Stromal cell of bone marrow (primary cell): ENCODE measurements at places on chromosomes 2 and 18.

DNA sequence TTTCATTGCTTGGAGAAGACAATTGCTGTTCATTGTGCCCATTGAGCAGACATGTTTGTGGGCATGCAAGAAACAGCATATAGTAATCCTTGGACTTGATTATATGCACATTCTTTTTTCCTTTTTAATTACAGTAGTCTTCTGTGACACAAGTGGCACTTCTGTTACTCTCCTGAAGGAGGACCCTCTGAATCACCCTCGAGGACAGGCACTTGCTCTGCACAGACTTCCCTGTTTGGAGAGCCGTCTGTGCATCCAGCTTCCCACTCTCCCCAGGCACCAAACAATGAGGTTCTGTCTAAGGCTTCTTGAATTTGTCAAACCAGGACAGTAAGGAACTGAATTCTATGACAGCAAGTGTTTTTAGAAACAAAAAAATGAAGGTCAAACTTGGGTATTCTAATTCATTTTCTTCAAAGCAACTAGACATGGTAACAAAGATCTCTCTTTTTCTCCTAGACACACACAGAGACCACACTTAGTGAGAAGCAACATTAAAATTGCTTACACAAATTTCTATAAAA is 844.6 kb upstream of the ID2 start:
- no peak for DNase-seq

- DNase-seq: peak; percentile 61
These were observed 155.0 kb upstream of the SLC8A1 start for GRCh38 chr2:40606862-40607261.

DNA sequence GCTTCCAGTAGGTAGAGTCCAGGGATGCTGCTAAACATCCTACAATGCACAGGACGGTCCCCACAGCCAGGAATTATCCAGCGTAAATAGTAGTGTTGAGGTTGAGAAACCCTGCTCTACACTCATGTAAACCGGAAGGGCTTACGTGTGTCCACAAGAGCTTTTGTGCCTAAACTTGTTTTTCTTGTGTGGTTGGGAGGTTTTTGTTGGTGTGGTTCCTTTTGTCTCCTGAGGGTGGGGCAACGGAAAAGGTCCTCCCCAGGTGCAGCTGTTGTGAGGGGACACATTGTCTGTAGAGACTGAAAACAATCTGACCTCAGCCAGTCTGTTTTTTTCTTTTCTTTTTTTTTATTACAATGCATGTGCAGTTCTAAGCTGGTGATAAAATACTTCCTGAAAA is 72.7 kb upstream of the MGAT5 start:
- DNase-seq: no peak

- DNase-seq: no peak
These were observed 43.2 kb upstream of the MAPRE3 start for GRCh38 chr2:26927221-26927620.

DNA sequence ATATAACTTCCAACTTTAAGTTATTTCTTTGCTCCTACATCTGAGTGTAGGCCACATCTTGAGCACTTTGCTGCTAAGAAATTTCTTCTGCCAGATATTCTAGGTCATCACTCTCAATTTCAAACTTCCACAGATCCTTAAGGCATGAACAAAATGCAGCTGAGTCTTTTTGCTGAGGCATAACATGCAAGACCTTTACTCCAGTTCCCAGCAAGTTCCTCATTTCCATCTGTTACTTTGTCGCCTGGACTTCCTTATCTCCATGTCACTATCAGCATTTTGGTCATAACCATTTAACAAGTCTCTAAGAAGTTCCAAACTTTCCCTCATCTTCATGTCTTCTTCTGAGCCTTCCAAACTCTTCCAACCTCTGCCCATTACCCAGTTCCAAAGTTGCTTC is 1077.3 kb upstream of the TMEFF2 start:
- DNase-seq: no peak

GRCh38 chr2:234678711-234679110 is 181.8 kb upstream of the ARL4C start:
- DNase-seq: peak; percentile 90

DNA sequence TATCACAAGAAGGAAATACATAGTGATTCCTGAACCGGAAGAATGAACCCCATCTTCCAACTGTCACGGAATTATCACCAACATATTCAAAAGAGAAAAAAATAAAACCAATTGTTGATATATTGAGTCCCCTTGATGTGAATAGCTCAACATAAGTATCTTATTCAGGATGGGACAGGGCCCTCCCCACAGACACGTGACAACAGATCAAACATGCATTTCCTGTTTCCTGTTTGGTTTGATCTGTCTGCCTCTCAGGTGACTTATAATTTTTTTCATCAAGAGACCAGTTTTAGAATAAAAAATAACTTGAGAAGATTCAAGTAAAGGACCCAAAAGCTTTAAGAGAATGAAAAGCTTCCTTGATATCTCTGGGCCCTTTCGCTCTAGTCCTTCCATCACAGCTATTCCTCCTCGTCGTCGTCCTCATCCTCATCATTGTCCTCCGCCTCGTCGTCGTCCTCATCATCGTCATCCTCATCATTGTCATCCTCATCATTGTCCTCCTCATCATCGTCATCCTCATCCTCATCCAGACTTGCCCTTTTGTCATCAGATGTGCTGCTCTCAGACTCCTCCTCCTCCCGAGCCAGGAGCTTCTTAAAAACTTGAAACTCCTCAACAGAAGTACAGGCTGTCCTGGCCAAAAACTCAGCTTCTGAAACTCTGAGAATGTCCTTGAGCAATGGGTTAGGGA is 6.3 kb downstream of the MTERF4 start:
- DNase-seq: no peak

- no peak for DNase-seq
These were observed 177.6 kb downstream of the MTX2 start for GRCh38 chr2:176446718-176447414.

DNA sequence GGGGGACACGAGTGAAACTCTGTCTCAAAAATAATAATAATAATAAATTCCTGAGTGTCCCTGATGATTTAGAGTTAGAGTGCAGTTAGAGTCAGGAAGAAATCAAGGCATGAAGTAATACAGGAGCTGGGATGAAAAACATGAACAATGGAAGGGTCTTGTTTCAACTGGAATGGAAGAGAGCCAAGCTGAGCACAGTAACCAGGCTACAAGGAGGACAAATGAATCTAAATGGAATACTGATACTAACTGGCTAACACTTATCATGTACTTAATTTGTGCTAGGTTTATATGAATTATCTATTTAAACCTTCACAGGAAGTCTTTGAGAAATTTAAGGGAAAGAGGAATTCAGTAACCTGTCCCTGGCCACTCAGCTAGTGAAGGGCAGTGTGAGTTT is 38.8 kb upstream of the PSME4 start:
- no peak for DNase-seq

GRCh38 chr2:98704499-98705332 is 26.2 kb downstream of the MGAT4A start:
- no peak for DNase-seq

DNA sequence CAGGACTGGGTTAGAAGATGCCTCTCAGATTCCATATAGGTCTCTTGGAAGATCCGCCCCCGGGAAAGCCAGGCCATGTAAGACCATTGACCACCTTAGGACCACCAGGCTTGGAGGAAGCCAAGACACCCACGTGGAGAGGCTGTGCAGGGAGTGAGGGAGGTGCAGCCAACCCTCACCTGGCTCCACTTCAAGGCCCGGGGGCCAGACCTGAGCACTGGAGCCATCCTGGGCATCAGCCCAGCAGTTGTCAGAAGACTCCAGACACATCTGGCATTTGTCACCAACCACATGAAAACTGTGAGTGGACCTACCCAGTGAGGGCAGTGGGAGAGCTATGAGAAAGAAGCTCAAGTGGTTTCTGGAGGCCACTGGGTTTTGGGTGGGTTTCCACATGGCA is 214.4 kb downstream of the MYT1L start:
- DNase-seq: no peak

- no peak for DNase-seq
These were observed 14.8 kb upstream of the MAL start for GRCh38 chr2:95010718-95011117.

GRCh38 chr2:237044281-237044680 is 41.4 kb upstream of the COPS8 start:
- no peak for DNase-seq

DNA sequence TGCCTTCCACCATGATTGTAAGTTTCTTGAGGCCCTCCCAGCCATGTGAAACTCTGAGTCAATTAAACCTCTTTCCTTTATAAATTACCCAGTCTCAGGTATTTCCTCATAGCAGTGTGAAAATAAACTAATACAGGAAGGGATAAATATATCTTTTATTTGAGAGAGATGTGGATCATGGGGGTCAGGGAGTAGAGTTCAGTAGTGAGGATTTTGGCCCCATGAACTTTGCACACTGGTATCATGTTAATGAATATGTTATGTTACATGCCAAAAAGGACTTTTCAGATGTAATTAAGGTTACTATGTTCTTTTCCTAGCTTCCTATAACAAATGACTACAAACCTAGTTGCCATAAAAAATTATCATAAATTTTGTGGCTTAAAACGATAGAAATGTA is 1393.7 kb downstream of the DSC3 start:
- DNase-seq: no peak

DNA sequence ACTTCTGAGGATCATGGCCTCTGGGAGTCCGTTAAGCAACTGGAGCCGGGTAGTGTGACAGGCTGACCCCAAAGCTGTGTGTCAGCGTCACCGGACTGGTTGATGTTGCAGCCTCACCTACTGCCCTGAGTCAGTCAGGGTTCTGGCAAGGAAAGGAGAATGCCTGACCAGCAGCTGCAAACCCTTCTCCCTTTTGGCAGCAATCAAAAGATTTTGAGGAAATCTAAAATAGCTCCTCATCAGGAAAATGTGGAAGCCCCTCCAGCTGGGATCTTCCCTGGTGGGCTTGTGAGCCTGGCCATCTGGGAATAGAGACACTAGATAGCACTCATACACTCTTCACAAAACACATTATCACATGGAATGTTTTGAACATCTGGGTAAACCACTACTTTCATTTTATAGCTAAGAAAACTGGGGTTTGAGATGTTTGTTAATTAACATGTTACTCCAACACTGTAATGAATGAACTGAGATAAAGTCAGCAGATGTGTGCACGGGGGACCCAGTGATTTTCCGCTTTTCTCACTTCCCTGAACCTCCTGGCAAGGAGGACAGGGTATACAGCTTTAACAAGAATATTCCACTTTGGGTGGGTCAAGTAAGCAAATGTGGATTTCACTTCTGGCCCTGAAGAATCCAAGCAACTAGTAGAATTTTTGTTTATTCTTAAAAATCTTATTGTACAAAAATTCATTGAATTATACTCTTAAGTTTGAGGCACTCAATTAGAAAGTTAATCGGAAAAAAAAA is 24.7 kb downstream of the CLUL1 start:
- peak; percentile 36 for DNase-seq

GRCh38 chr2:219205165-219205538 is 1.4 kb upstream of the ZFAND2B start:
- DNase-seq: no peak

DNA sequence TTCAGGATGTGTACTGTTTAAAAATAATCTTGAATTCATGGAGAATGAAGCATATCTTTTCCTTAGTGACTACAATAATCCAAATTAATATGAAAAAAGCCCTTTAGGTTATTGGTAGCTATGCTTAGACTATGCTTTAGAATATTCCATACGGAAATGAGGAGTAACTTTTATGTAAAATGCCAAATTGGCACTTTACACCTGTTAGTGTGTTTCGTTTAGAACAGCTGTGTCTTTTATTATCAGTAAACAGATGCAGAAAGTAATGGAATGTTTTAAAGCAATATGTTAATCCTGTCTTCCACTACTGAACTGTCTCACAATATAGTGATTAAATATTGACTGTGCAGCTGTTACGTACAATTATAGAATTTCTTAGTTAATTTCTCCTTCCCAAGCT is 129.6 kb downstream of the PMS1 start:
- DNase-seq: no peak

GRCh38 chr2:170425281-170425751 is 247.4 kb downstream of the MYO3B start:
- DNase-seq: peak; percentile 19

DNA sequence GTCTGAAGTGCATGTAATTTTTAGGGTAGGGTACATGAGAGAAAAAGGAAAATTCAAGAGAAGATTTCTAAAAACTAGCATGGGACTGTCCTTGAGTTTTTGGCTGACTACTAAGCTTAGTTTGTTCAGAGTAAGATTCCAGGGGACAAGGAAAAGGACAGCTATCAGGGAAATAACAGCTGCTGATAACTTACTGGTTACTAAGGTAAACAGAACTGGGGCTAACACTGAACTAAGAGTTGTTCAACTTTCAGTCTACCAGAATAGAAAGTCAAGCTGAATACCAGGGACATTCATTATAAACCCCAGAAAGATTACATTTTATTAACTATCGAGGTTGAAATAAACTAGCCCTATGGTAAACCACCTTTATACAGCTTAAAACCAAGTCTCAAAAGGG is 261.8 kb upstream of the CYRIA start:
- DNase-seq: no peak

GRCh38 chr2:191854382-191855372 is 7.8 kb upstream of the CAVIN2 start:
- no peak for DNase-seq

DNA sequence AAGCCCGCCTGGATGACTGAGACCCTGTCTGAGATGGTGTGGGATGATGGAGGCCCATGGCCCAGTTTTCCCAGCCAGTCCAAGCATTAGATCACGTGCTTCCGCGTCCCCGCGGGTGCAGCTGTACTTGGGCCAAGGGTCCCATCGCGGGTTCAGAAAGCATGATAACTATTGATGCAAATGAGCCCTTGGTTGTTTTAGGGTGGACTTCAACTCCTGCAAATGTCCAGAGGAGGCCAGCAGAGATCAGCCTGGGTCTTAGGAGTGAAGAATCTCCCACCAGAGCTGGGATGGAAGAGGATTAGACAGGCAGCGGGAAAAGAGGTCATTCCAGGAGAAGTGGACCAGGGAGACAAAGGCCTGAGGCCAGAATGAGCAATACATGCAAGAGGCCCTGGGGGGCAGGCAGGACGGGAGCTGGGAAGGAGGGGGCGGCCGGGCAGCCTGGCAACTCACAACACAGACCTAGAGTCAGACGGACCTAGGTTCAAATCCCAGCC is 89.9 kb upstream of the TMEM247 start:
- peak; percentile 24 for DNase-seq

DNA sequence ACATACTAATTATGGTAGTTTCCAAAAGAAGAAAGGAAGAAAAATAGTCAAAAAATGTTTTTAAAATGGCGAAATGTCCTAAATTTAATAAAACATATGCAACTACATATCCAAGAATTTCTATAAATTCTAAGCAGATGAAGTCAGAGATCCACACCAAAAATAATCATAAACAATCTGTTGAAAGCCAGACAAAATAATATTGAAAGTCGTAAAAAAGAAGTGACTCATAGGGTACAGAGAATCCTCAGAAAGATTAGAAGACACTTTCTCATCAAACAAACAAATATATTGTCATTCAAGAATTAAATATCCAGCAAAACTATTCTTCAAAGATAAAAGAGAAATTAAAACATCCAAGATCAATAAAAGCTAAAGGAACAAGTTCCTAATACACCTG is 281.4 kb upstream of the ZNF804A start:
- DNase-seq: no peak

- no peak for DNase-seq
These were observed 204.2 kb downstream of the TPGS2 start for GRCh38 chr18:36624451-36625167.

- DNase-seq: no peak
These were observed 294.3 kb upstream of the SETBP1 start for GRCh38 chr18:44386401-44386800.
